ENCODE measurements at places on chromosomes 1 and 21.

- no peak overlapping the region for H3K4me3 ChIP-seq
- no peaks in the 10 kb centered on the region for H3K36me3 ChIP-seq
- H3K4me1 ChIP-seq = no peaks in the 10 kb centered on the region
- no peak overlapping the region for H3K27ac ChIP-seq
- H3K27me3 ChIP-seq = peaks cover 33% of the 10 kb centered on the region
- no peak for DNase-seq
These were observed 45.2 kb downstream of the MEF2D start for GRCh38 chr1:156455362-156455761.

DNA sequence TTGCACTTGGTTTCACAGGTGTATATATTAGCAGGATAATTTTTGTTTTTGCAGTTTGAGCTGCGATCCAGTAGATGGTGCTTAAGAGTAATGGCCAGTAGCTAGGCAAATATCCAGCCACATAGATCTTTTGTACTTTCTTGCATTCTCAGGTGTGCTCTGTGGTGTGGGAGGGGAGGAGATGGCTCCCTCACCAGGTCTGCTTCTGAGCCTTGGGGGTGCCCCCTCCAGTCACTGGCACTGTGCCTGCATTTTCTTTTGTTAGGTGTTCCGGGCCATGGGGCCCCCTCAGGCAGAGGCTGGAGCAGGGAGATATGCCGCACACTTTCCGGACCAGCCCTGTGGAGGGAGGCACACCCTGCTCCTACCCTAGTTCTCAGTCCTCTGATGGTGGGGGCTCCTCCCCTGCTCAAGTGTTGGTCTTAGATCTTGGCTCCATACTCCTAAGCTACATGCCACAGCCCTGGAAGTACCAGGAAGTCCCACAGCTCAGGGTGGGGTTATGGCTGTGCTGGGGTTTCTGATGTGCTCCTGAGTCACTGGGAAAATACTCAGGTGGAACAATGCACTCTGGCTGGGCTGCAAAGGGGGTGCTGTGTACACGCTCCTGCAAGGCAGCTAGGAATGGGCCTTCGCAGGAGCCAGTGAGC lies 197.6 kb upstream of the DMRTA2 start:
- no peaks in the 10 kb centered on the region for H3K4me1 ChIP-seq
- no peaks in the 10 kb centered on the region for H3K27me3 ChIP-seq
- no peak overlapping the region for H3K27ac ChIP-seq
- H3K36me3 ChIP-seq = no peaks in the 10 kb centered on the region
- no peak overlapping the region for H3K4me3 ChIP-seq

DNA sequence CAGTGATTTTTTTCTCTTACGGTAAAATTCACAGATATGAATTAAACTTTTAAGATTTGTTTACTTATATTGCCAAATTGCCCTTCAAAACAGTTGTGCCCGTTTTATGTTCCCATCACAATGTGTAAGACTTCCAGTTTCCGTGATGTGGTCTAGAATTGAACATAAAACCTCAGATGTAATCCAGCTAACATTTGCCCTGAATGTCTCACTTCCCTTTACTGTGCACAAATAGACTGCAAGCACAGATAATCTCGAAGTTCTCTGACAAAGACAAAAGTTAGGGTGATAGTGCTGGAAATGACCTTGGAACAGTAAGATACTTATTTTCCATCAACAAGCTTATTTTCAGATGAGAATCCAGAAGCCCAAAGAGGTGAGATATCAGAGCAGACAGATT lies 177.5 kb downstream of the ZZZ3 start:
- no peaks in the 10 kb centered on the region for H3K27me3 ChIP-seq
- no peaks in the 10 kb centered on the region for H3K4me1 ChIP-seq
- no peak overlapping the region for H3K4me3 ChIP-seq
- H3K27ac ChIP-seq = no peak overlapping the region
- DNase-seq = no peak

GRCh38 chr1:200436436-200436835 lies 26.6 kb upstream of the ZNF281 start:
- H3K27me3 ChIP-seq = no peaks in the 10 kb centered on the region
- DNase-seq = no peak
- H3K27ac ChIP-seq = no peak overlapping the region
- peaks cover 4% of the 10 kb centered on the region for H3K4me1 ChIP-seq
- no peak overlapping the region for H3K4me3 ChIP-seq

DNA sequence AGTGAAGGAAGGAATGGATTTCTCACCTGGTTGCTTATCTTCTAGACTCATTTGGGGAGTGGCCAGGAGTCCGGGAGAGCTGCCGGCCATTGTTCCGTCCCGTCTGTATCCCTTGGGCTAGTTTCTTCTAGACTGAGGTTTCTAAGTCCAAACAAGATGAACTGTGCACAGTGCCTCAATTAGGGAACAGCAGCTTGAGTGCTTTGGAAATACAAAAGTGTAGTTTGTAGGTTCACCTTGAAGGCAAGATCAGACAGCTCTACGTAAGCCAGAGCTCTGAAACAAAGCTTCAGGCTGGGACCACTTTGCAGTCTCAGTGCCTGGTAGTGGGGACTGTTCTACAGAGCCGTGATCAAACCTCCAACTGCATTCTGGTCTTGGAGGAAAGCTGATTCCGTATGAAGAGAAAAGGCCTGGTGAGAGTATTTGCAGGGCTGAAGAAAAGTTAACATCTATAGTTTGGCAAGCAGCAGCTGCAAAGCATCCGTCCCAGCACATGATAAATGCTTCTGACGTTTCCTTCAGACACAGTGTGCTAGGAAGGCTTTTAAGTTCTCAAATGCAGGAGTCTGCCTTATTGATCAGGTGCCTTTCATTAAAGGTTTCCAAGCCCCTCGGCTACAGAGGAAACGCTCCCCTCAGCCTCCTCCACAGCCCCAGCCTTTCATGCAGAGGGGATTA lies 432.8 kb downstream of the KIF26B start:
- H3K27ac ChIP-seq = no peak overlapping the region

DNA sequence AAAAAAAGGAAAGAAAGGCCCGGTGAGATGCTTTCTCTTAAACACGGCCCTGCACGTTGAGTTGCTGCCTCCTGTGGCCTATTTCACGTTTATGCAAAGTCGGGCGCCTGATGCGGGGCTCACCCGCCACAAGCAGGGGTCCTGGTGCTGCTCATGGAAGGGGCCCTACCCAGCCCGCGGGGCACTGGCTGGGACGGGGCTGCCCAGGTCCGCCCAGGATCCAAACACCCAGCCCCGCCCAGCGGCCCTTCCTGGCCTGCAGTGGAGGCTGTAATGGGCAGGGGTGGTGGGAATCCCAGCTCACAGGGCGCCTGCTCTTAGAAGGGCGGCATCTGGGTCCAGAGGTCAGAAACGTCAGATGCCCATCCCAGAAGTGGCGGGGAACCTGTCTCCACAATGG lies 1.6 kb downstream of the COL6A2 start:
- peaks cover 2% of the 10 kb centered on the region for H3K4me1 ChIP-seq
- no peak overlapping the region for H3K4me3 ChIP-seq
- peaks cover 55% of the 10 kb centered on the region for H3K27me3 ChIP-seq
- DNase-seq = no peak
- H3K27ac ChIP-seq = no peak overlapping the region
- no peaks in the 10 kb centered on the region for H3K36me3 ChIP-seq

GRCh38 chr1:46448109-46448911 lies 41.3 kb upstream of the DMBX1 start:
- no peaks in the 10 kb centered on the region for H3K36me3 ChIP-seq
- no peak overlapping the region for H3K27ac ChIP-seq
- no peak for DNase-seq
- no peaks in the 10 kb centered on the region for H3K4me1 ChIP-seq
- peaks cover 40% of the 10 kb centered on the region for H3K27me3 ChIP-seq

- DNase-seq = no peak
- H3K4me3 ChIP-seq = no peak overlapping the region
- no peak overlapping the region for H3K27ac ChIP-seq
- peaks cover 75% of the 10 kb centered on the region for H3K27me3 ChIP-seq
- peaks cover 7% of the 10 kb centered on the region for H3K4me1 ChIP-seq
- H3K36me3 ChIP-seq = no peaks in the 10 kb centered on the region
These were observed 3.1 kb downstream of the WNT4 start for GRCh38 chr1:22139817-22140216.

- H3K4me1 ChIP-seq = no peaks in the 10 kb centered on the region
- H3K4me3 ChIP-seq = no peak overlapping the region
- H3K27me3 ChIP-seq = no peaks in the 10 kb centered on the region
- H3K36me3 ChIP-seq = no peaks in the 10 kb centered on the region
- H3K27ac ChIP-seq = no peak overlapping the region
- no peak for DNase-seq
These were observed 21.6 kb downstream of the MECR start for GRCh38 chr1:29209173-29209572.

GRCh38 chr1:181503171-181503810 lies 20.0 kb downstream of the CACNA1E start:
- H3K27me3 ChIP-seq = peaks cover 2% of the 10 kb centered on the region
- no peak for DNase-seq
- no peaks in the 10 kb centered on the region for H3K36me3 ChIP-seq
- H3K27ac ChIP-seq = no peak overlapping the region

DNA sequence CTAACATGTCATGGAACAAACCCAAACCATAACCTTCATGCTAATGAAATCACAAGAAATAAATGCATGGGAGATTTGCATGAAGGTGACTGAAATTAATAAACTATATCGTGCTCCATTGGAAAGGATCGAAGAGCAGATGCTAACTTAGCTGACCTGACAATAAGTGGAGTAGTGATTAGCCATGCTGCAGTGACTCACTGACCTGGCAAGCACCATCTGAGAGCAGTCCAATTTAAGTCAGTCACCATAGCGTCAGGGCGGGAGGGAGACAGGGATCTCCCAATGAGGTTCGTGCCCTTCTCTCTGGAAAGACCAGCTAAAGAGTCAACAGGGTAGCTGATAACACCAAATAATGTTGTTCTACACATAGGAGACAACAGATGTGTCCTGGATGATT lies 21.5 kb downstream of the OLIG2 start:
- DNase-seq = no peak
- H3K36me3 ChIP-seq = no peaks in the 10 kb centered on the region
- H3K4me3 ChIP-seq = no peak overlapping the region
- peaks cover 11% of the 10 kb centered on the region for H3K27me3 ChIP-seq
- no peak overlapping the region for H3K27ac ChIP-seq
- H3K4me1 ChIP-seq = no peaks in the 10 kb centered on the region

GRCh38 chr21:35990609-35991008 lies 69.7 kb downstream of the SETD4 start:
- no peak overlapping the region for H3K4me3 ChIP-seq
- H3K4me1 ChIP-seq = no peaks in the 10 kb centered on the region
- no peak overlapping the region for H3K27ac ChIP-seq
- H3K36me3 ChIP-seq = no peaks in the 10 kb centered on the region
- peaks cover 31% of the 10 kb centered on the region for H3K27me3 ChIP-seq

GRCh38 chr1:81406292-81406999 lies 394.3 kb upstream of the ADGRL2 start:
- H3K27me3 ChIP-seq = no peaks in the 10 kb centered on the region
- no peaks in the 10 kb centered on the region for H3K4me1 ChIP-seq
- H3K4me3 ChIP-seq = no peak overlapping the region
- no peaks in the 10 kb centered on the region for H3K36me3 ChIP-seq
- no peak for DNase-seq

DNA sequence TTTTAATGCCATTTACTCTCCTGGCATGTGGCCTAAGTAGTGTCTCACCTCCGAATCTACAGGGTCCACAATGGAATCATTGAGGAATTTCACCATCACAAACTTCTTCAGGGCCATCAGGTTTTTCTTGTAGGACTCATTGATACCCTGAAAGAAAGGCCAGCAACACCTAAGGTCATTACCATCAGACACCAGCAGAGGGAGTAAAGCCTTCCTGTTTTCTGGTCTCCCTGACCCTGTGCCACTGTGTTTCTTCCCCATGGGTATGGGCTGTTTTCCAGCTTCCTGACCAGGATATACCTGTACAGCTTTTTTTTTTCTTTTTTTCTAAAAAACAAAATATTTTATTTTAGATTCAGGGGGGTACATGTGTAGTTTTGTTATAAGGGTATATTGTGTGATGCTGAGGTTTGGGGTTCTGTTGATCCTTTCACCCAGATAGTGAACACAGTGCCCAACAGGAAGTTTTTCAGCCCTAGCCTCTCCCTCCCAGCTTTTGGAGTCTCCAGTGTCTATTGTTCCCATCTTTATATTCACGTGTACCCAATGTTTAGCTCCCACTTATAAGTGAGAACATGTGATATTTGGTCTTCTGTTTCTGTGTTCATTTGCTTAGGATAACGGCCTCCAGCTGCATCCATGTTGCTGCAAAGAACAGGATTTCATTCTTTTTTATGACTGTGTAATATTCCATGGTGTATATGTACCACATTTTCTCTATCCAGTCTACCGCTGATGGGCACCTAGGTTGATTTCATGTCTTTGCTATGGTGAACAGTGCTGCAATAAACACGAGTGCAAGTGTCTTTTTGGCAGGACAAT lies 18.3 kb downstream of the PPT1 start:
- H3K27ac ChIP-seq = no peak overlapping the region
- H3K27me3 ChIP-seq = no peaks in the 10 kb centered on the region
- peak; percentile 54 for DNase-seq
- H3K4me1 ChIP-seq = peaks cover 3% of the 10 kb centered on the region
- peaks cover 28% of the 10 kb centered on the region for H3K36me3 ChIP-seq

DNA sequence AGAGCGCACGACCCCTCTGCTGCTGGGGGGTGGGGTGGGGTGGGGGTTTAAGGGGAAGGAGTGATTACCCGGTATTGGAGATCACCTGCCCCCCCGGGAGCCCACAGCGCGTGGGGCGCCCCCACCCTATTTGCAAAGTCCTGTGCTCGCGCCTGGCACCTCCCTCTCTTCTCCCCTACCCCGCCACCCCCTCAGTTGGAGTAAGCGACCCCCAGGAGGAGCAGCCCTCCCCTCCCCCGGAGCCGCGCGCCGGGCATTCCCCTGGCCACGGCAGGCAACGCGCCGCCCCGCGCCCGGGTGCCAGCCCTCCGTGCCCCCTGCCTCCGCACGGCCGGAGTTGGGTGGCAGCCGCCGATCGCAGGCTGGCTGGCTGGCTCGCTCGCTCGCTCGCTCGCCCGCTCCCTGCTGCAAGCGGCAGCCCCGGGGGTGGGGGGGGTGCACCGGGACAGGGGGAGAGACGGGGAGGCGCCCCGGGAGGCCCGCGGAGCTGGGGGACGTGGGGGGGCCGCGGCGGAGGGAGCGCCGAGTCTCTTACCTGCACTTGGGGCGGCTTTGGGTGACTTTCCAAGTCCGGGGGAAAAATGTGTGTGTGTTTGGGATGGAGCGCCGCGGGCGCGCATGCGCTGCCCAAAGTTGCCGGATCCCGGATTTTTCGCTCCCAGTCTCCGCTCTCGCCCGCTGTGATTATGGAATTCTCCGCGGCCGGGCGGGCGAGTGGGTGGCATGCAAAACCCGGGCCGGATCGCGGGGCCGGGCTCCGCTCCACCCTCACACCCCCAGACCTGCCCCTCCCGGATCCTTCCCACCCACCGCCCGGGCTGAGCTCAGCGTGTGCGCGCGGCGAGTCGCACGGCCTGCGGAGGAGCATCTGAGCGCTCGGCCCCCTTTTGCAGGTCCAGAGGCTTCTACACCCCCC lies at the start of gene CASZ1:
CASZ1 (minus strand) TSS at position 618 of the 916 bp plus-strand sequence. CDS start 102,757 bp downstream, outside the sequence.
- H3K4me3 ChIP-seq = peak within 1 kb of the TSS; percentile 41
- H3K36me3 ChIP-seq = no peaks in the 10 kb centered on the region
- DNase-seq = no peak
- H3K4me1 ChIP-seq = no peaks in the 10 kb centered on the region
- no peak within 1 kb of the TSS for H3K27ac ChIP-seq

- H3K27ac ChIP-seq = no peak overlapping the region
- no peak for DNase-seq
- H3K4me1 ChIP-seq = peaks cover 3% of the 10 kb centered on the region
These were observed 41.2 kb downstream of the LPAR3 start for GRCh38 chr1:84851839-84852238.

Data from thymus (tissue), 14 donors.